Activated T-helper 17 cell treated with anti-CD3 and anti-CD28 coated beads, Interleukin-2, amount 50 U/mL, for 72 hours (primary cell): ENCODE measurements at places on chromosomes 11 and 22. TPM values are rescaled to one million over a fixed set of nuclear protein-coding genes. Genes with fewer than 3 reads are reported as not detected.

Gene CDC42EP1
- total RNA-seq, result 2.3 TPM

Gene C22orf42
- not detected for total RNA-seq

Gene RASSF10
- total RNA-seq, result not detected

Gene SLC22A9
- not detected for total RNA-seq

Gene MISFA
- 2.5 TPM for total RNA-seq

Gene LRRC32
- 4.5 TPM for total RNA-seq

Gene TMPRSS4
- not detected for total RNA-seq

Gene PKNOX2
- total RNA-seq, result not detected

Gene PGA5
- not detected for total RNA-seq

Gene MPPED2
- not detected for total RNA-seq

Gene MYOD1
- not detected for total RNA-seq

Gene ARHGAP42
- not detected for total RNA-seq

Gene GAL
- total RNA-seq, result 0.66 TPM

Gene LAYN
- 1.1 TPM for total RNA-seq

Gene CHRM1
- not detected for total RNA-seq

Gene LDLRAD3
- total RNA-seq, result 0.19 TPM

Gene C22orf31
- total RNA-seq, result not detected

Gene CD6
- total RNA-seq, result 438 TPM

Gene LRRC74B
- total RNA-seq, result not detected

Gene DCDC1
- 0.11 TPM for total RNA-seq

Gene OR6T1
- not detected for total RNA-seq

Gene GSTT2B
- total RNA-seq, result 0.37 TPM

Gene OR4C46
- total RNA-seq, result not detected

Gene TRPC6
- not detected for total RNA-seq

Gene SF1
- 397 TPM for total RNA-seq

Gene APOA5
- not detected for total RNA-seq

Gene SPTBN2
- 0.37 TPM for total RNA-seq

Gene OR4C11
- total RNA-seq, result not detected

Gene RANBP1
- total RNA-seq, result 421 TPM

Gene AMOTL1
- 0.06 TPM for total RNA-seq

Gene ELF5
- not detected for total RNA-seq

Gene SOX10
- total RNA-seq, result not detected

Gene MYBPC3
- not detected for total RNA-seq

Gene LBHD1
- total RNA-seq, result 27.0 TPM

Gene DNAJB13
- total RNA-seq, result 1.2 TPM

Gene MED17
- 38.7 TPM for total RNA-seq
